ENCODE measurements at places on chromosomes 7 and 10. TPM values are rescaled to one million over a fixed set of nuclear protein-coding genes. Genes with fewer than 3 reads are reported as not detected.

GRCh38 chr7:44454348-44454747, 36.1 kb downstream of the NUDCD3 start:
- no peak overlapping the region for H3K4me3 ChIP-seq
- no peaks in the 10 kb centered on the region for H3K27me3 ChIP-seq
- H3K4me1 ChIP-seq: no peaks in the 10 kb centered on the region
- DNase-seq: no peak
- no peak overlapping the region for H3K27ac ChIP-seq
- peaks cover 10% of the 10 kb centered on the region for H3K36me3 ChIP-seq

- no peak overlapping the region for H3K27ac ChIP-seq
- H3K27me3 ChIP-seq: no peaks in the 10 kb centered on the region
- H3K4me3 ChIP-seq: no peak overlapping the region
- DNase-seq: no peak
- peaks cover 5% of the 10 kb centered on the region for H3K4me1 ChIP-seq
These were observed 17.4 kb downstream of the C7orf57 start for GRCh38 chr7:48052748-48053147.

DNA sequence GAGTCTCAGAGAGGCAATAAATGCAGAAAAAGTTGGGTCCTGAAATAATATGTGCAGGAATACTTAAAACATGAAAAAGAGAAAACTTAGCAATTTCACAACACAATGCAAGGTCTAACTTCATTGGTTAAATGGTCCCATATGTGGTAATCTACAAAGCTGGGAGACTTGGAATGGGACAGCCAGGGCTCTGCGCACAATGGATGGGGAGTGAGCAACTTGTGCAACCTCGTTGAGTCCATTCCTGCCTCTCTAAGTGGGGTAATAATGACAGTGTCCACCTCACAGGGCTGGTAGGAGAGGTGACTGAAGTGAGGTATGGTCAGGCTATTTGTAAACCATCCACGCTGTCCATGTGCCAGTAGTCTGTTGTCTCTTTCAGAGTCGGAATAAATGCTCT, 11.8 kb upstream of the EMX2 start:
- H3K4me1 ChIP-seq: peaks cover 12% of the 10 kb centered on the region
- no peak overlapping the region for H3K4me3 ChIP-seq
- H3K27ac ChIP-seq: no peak overlapping the region

- peaks cover 22% of the 10 kb centered on the region for H3K4me1 ChIP-seq
- H3K27me3 ChIP-seq: no peaks in the 10 kb centered on the region
- H3K4me3 ChIP-seq: no peak overlapping the region
- no peaks in the 10 kb centered on the region for H3K36me3 ChIP-seq
- no peak for DNase-seq
These were observed 76.0 kb downstream of the LRMDA start for GRCh38 chr10:75507469-75507868.

DNA sequence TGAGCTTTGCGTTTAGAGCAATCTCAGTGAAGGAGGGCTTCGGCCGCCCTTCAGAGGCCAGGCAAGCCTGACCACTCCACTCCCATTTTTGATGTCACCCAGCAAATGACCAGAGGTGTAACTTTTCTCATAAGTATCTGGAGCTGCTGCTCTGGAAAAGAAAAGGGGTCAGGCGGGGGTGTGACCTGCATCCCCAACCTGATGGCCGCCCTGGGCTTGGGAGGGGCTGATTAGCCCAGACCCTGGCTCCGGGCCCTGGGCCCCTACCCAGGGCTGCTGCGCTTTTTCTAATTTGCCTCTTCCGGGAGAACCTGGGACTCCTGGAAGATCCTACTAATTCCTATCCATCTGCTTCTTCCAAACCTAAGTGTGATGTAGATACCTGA, 9.6 kb upstream of the EBF3 start:
- no peak overlapping the region for H3K4me3 ChIP-seq
- DNase-seq: no peak
- peaks cover 17% of the 10 kb centered on the region for H3K4me1 ChIP-seq
- H3K36me3 ChIP-seq: no peaks in the 10 kb centered on the region

- no peak overlapping the region for H3K4me3 ChIP-seq
- H3K27ac ChIP-seq: no peak overlapping the region
- no peaks in the 10 kb centered on the region for H3K36me3 ChIP-seq
- peaks cover 18% of the 10 kb centered on the region for H3K4me1 ChIP-seq
- peak; percentile 32 for DNase-seq
These were observed 189.5 kb downstream of the DIP2C start for GRCh38 chr10:499991-500390.

DNA sequence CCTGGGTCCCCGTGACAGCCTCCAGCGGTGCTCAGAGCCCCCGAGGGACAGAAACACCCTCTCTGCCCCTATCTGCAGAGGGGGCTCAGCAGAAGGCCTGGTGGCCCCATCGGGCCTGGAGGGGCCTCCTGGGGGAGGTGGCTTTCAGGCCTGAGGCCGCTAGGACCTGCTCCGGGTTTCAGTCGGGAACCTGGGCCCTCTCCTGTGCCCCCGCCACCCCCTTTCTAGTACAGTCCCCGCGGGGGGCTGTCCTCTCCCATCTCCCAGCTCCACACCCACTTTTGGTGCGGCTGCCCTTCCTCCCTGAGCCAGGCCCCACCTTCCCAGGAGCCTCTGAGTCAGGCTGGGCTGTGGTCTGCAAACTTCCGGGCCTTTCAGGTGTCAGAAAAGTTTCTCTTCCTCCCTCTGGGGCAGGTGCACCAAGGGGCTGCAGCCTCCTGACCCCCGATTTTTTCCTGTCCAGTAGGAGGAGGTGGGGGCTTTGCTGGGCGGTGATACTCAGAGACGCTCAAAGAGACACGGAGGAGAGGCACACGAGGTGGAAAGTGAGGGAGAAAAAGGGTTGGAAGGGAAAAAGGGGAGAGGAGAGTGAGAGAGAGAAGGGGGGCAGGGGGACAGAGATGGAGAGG, 692 bp downstream of the CARD11 start:
- H3K27me3 ChIP-seq: peaks cover 22% of the 10 kb centered on the region
- DNase-seq: no peak
- H3K4me3 ChIP-seq: peak overlapping the region; percentile 42
- H3K4me1 ChIP-seq: no peaks in the 10 kb centered on the region
- H3K36me3 ChIP-seq: no peaks in the 10 kb centered on the region

DNA sequence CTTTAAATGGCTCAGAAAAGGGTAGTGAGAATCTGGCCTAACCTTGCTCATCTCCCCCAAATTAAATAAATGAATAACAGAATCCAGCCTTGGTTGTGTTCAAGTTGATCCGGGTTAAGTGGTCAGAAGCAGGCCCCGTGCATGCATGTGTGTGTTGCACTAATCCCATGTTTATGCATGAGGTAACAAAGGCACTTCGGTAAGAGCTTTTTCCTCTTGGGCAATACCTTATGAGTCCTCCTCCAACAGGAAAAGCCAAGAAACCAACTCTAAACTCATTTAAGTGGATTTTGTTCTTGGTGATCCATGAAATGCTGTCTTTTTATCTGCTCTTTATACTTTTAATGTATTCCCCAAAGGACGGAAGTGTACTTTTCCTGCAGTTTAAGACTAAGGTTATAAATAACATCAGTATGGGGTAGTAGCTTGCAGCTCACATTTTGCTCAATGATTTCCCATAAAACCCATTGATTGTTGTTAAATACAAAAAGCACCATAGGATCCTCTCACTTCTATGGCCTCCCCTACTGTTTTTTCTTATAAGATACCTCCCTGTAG, 104.9 kb upstream of the YAE1 start:
- no peaks in the 10 kb centered on the region for H3K4me1 ChIP-seq
- no peaks in the 10 kb centered on the region for H3K36me3 ChIP-seq
- DNase-seq: no peak
- no peak overlapping the region for H3K27ac ChIP-seq
- no peaks in the 10 kb centered on the region for H3K27me3 ChIP-seq
- H3K4me3 ChIP-seq: no peak overlapping the region

DNA sequence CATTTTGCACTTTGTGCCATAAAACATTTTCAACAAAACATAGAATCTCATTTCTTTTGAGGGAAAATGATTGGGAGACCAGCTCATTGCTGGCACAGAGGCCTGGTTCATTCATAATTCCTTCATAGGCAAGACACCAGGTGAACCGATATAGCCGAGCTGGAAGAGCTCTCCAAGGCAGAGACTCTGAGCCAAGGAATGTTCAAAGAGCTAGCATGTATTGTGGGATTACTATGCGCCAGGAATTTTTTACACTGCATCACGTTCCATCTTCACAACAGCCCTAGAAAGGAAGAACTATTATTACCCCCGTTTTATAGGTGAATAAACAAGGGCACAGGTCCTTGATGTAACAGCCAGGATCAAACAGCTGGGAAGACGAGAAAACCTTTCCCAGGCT, 2.1 kb upstream of the IL6 start:
- H3K4me3 ChIP-seq: no peak overlapping the region
- no peak overlapping the region for H3K27ac ChIP-seq
- H3K36me3 ChIP-seq: peaks cover 4% of the 10 kb centered on the region
- peaks cover 58% of the 10 kb centered on the region for H3K4me1 ChIP-seq
- no peak for DNase-seq
- H3K27me3 ChIP-seq: peaks cover 4% of the 10 kb centered on the region

DNA sequence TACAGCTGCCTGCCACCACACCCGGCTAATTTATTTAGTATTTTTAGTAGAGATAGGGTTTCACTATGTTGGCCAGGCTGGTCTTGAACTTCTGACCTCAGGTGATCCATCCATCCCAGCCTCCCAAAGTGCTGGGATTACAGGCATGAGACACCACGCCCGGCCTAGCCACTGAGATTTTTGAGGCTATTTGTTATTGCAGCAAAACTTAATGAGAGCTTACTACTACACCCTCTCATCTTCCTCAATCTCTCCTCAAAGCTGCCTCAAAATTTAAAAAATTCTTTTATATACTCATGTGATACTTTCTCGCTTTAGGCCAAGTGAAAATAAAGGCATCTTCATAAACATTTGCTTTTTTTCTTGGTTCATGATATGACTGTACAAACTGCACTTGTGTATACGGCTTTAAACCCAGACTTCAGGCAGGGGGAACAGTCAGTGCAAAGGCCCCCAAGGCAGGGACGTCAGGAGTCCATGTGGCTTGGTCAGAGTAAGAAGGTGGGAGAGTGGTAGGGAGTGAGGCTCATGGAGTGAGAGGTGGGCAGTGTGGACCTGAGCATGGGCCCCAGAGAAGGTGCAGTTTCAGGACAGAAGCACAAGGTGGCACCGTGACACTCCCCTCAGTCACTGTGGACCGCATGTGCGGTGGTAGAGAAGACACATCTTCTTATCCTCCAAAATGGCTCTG, 55.5 kb downstream of the SYPL1 start:
- DNase-seq: peak; percentile 69
- H3K36me3 ChIP-seq: no peaks in the 10 kb centered on the region
- H3K4me1 ChIP-seq: peaks cover 7% of the 10 kb centered on the region
- no peaks in the 10 kb centered on the region for H3K27me3 ChIP-seq
- H3K4me3 ChIP-seq: no peak overlapping the region

GRCh38 chr10:133245439-133246235, 8.0 kb downstream of the VENTX start:
- no peaks in the 10 kb centered on the region for H3K36me3 ChIP-seq
- peaks cover 12% of the 10 kb centered on the region for H3K4me1 ChIP-seq
- no peak overlapping the region for H3K4me3 ChIP-seq
- H3K27me3 ChIP-seq: peaks cover 44% of the 10 kb centered on the region
- no peak for DNase-seq

The PKD1L1 gene
- total RNA-seq: 0.59 TPM

The ABCB4 gene
- not detected for total RNA-seq

The SKIDA1 gene
- 0.95 TPM for total RNA-seq

The SRRM3 gene
- total RNA-seq: 0.86 TPM

The CHAT gene
- not detected for total RNA-seq

The GIMAP4 gene
- 95.7 TPM for total RNA-seq
